Stimulated activated CD4-positive, alpha-beta T cell treated with anti-CD3 and anti-CD28 coated beads, Interleukin-1b, Interleukin-23, amount 100 ng/mL, for 1 hour (primary cell): ENCODE measurements at places on chromosomes 11 and 22.

DNA sequence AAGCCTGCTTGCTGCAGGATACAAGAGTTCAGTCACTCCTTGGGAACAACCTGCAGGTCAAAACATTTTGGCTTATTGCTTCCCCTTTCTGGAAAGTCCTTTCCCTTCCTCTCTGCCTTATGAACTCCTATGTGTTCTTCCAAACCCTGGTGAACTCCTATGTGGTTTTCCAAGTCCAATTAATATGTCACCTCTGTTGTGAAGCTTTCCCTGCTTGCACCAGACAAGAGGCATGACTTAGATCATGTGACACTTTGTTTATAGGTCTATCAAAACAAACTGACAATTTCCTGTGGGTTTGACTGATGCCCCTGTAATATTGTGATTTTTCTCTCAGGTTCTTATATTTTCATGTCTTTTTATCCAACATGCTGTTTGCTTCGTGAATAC is 64.2 kb downstream of the ENDOD1 start:
- DNase-seq: no peak

DNA sequence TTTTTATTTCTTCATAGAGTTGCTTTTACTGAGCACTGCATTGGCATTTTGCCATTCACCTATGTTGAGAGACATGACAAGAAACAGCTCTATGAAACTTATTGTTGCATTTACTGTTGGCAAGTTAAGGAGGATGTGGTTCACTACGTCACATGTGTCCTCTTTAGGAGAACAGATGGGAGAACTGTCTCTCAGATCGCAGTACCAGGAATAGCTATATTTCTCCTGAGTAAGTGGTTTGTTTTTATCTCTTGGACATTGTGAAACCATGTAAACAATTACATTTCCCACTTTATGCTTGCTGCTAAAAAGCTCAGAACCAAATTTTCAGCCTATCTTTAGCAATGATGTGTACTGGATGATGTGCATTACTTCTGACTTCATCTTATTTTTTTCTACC is 34.8 kb upstream of the PSMA1 start:
- DNase-seq: no peak

- no peak for DNase-seq
Observed at GRCh38 chr11:67616431-67617242, 9.9 kb downstream of the NDUFV1 start.

DNA sequence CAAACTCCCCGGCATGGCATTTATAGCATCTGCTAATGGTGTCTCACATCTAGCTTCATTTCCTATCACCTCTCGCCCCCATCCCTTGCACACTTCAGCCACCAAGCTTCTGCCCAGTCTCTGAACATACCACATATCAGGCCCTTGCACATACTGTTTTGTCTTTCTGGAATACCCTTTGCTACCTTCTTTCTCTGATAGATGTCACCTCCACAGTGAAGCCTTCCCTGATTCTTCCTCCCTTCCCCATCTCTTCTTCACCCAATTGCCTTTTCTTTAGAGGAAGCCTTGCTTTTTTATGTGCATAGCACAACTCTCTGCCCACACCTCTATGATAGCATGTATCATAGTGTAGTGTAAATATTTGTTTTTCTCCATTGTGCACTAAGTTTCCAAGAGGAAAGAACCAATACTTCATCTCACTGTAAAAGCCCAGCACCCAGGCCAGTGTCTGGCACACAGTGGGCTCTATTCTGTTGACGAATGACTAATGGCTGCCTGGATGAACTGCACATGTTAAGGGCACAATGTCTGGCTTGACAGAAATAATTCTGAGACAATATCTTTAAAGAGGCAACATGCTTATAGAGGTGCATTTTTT is 27.8 kb downstream of the P4HA3 start:
- no peak for DNase-seq

DNA sequence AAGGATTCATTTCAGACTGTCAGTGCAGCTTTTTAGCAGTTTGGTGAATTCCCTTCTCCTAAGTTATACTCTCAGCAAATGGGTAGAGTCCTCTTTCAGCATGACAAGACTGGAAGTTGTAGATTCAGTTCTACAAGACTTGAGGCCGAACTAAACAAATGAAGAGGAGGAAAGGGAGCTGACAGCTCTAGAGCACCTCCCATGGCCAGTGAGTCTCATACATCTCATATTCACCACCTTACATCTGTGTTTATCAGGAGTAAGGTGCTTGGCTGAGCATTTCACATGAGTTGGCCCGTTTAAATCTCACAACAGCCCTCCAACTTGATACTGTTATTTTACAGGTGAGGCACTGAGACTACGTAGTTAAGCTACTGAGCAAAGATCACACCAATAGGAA is 30.4 kb downstream of the SEZ6L start:
- no peak for DNase-seq

- DNase-seq: no peak
Observed at GRCh38 chr11:17383461-17383860, 5.0 kb downstream of the KCNJ11 start.

- DNase-seq: no peak
Observed at GRCh38 chr11:121650351-121651256, 197.8 kb upstream of the SORL1-AS1 start.

DNA sequence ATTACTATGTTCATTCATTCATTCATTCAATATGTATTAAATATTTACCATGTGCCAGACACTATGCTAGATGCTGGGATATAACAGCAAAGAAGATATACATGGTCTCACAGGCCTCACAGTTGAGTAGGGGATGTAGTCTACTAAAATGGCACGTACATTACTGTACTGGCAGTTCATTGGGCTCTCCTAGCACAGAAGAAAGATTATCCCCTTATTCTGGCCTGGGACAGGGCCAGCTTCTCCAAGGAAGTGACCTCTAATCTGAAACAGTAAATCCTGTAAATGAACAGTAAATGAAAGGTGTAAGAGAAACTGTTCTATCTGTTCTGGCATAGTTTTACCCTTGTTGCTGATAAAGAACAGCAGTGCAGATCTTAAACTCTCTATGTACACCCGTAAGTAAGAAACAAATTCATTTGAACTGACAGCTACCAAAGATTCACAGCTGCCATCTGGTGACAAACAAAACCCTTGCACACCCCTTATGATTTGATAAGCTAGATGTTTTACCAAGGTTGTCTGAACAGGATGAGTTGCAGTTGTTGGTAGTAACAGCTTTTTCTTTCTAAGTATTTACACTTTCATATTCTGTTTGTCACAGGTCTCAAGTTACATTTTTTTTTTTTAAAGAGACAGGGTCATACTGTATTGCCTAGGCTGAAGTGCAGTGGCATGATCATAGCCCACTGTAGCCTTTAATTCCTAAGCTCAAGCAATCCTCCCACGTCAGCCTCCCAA is 263.1 kb downstream of the TMEM135 start:
- no peak for DNase-seq

DNA sequence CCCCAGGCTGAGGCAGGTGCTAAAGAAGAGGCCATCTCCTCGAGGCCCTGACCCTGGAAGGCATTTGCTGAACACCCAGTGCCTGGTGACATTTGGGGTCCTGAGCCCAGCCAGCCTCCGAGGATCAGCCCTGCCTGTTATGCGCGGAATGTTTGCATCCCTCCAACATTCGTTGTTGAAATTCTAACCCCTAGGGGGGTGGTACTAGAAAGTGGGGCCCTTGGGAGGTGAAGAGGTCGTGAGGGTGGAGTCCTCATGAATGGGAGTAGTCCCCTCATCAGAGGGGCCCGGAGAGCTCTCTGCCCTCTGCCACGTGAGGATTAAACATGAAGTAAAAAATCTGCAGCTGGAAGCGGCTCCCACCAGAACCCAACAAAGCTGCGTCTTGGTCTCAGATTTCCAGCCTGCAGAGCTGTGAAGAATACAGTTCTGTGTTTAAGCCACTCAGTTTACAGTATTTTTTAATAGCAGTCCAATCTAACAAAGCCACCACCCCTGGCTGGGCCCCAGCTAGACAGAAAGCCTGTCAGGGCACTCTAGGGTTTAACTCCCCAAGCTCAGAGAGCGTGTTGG is 35.3 kb upstream of the SEPTIN5 start:
- DNase-seq: no peak

DNA sequence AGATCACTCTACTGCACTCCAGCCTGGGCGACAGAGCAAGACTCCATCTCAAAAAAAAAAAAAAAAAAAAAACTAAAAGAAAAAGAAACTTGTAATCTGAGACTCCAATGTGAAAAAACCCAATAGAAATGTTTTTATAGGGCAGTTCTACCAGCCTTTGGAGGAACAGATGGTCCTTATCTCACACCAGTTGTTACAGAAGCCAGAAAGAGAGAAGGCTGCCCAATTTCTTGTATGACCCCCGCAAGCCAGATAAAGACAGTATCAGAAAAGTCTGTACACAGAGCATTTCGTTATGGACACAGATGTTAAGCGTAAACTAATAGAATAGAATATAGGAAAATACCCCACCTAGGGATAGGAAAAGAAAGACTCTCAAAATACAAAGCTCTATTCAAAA is 11.3 kb upstream of the TSGA10IP start:
- no peak for DNase-seq

- DNase-seq: no peak
Observed at GRCh38 chr22:32720924-32721323, 80.6 kb upstream of the TIMP3 start.

DNA sequence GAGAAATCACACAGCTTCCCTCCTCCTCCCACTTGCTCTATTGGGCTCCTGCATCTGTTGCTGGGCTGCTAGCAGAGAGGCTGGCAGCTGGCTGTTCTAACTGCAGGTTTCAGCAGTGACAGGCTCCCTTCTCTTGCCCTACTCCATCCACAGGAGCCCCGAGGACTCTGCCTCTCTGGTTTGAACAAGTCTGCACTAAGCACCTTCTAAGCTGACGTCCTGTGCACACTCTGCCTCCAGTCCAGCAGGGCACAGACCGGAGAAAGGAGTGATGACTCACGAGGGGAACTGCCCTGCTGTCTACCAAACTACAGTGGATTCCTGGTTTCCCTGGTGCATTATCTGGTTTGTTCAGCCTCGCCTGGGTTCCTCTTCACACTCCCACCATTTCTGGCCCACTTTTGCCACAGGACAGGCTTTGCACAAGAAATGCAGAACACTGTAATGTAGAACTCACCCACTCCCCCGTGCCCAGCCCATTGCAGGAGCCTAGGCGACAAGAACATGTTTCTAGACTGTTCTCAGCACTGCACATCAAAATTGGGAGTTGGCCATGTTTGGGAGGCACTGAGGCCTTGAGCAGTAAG is 26.0 kb downstream of the IL10RA start:
- no peak for DNase-seq
